ENCODE measurements at places on chromosomes 2 and 18.

- DNase-seq, result no peak
Measured at GRCh38 chr18:32095192-32095899, 3.7 kb downstream of the RNF138 start.

DNA sequence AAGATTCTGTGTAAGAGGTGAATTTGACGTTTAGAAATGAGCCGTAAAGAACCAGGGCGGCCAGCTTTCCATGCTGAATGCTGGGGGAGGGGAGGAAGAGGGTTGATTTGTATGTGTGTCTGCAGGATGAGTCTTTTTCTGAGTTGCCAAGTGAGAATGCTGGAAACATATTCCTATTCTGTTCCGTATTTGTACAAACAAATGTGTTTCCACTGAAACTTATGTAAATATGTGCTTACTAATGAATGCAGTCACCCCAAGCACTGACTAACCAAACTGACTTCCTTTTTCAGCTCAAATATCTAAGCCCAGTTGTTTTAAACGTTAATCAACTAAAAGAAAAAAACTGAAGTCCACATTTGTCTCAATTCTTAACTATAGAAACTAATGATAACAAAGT, 74.9 kb upstream of the APCDD1 start:
- no peak for DNase-seq

- no peak for DNase-seq
Measured at GRCh38 chr2:64391424-64391823, 62.5 kb upstream of the LGALSL start.

DNA sequence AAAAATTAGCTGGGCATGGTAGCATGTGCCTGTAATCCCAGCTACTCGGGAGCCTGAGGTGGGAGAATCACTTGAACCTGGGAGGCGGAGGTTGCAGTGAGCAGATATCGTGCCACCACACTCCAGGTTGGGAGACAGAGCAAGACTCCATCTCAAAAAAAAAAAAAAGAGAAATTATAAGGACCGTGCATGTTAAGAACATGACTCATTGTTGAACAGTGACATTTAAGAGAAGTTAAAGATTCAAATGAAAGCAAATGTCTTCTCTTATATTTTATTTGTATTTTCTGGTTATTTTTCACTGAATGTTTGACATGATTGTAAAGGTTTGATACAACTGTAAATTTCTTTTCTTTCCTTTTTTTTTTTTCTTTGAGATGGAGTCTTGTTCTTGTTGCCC, 69.6 kb downstream of the APLF start:
- no peak for DNase-seq

DNA sequence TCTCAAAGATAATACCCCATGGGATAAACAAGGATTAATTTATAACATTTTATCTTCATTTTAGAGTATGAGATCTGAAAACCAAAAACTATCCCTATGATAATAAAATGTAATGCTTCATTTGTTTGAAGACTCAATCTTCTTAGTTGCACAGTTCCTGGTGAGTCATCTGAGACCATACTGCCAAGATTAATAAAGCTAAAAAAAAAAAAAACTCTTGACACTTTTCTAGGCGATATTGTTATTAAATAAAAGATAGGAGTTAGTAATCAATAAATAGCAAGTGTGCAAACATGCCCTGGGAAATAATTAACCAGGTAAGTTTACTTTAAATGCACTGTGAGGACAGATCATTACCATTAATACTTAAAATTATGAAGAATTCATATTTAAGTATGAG, 83.9 kb downstream of the RPE start:
- no peak for DNase-seq

GRCh38 chr18:24514439-24514838, 54.0 kb downstream of the HRH4 start:
- DNase-seq, result no peak

DNA sequence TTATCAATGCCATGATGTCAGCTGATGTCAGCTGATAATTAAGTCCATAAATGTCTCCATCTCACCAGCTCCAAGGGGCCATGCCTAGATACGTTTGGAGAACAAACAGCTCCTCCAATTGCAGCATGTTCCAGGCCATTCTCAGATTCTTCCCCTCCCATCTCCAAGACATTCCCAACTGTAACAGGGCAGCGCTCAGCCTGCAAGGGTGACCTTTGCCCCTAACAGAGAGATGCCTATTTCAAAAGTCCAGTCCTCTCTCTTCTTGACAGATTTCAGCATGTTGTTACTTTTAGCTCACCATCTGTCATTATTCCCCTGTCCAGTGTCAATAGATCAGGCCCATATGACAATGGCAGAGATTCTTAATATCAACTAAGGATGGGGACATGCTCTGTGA, 9.9 kb downstream of the PSD4 start:
- DNase-seq, result no peak

DNA sequence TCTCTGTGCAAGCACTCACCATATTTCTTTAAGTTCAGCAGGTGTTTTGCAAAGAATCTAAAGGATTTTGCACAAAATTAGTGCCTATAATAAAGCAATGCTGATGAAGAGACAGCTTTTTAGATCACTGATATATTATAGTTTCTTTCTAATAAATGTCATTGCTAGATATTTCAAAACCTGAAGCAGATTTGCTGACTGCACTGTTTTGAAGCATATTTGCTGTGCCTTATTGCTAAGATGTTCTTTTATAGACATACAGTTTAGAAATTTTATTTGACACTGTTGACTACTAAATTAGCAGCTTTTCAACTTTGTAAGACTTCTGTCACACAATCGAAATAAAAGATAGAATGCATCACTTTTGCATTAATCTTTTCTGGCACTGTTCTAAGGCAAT, 620.9 kb upstream of the CELF4 start:
- DNase-seq, result no peak

DNA sequence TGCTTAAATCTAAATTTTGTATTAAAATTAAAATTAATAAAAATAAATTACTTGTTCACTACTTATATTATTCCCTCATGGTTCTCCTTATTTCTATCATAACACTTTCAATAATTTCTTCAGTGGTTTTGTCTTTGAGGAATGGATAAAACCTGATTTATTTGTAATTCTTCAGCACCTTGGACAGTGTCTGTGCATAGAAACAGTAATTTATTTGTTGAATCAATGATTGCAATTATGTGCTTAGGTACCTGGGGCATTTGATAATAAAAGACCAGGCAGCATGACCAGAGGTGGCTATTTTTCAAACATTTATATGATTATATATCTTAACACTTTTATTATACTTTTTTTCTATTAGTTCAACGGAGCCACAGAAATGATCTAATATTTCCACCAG, 1062.7 kb downstream of the DSC3 start:
- no peak for DNase-seq

DNA sequence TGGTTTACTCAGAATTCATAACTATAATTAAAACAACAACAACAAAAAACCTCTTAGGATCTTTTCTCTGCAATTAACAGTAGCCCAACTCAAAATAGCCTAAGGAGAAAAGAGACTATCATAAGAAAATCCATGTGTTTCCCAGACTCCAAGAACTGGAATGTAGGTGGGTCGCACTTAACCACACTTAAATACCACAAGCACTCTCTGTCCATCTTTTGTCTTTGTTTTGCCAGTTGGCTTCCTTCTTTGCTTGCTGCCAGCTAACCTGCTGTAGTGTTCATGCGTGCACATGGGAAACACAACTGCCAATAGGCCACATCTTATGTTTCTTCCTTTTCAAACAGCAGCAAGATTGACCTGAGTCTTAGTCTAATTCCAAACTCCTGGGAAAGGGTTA, 24.1 kb upstream of the ACVR1 start:
- DNase-seq, result no peak

DNA sequence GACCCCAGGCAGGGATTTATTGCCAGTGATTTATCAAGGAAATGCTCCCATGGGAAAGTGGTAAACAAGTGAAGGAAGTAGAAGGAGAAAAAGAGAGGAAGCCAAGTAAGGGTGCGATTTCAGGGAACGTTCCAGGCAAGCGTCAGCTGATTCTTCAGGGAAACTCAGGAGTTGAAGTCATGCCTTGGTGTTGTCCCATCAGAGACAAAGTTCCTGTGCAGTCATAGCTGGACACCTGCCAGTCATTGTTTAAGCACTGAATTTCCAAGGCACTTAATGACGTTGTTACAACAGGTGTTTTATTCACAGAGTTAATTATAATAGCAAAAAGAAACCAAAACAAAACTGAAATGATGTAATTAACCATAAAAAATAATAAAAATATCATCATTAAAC, 381.8 kb upstream of the CRIM1 start:
- DNase-seq, result no peak

- DNase-seq, result no peak
Measured at GRCh38 chr2:146506851-146507250, 1338.0 kb upstream of the ACVR2A start.

DNA sequence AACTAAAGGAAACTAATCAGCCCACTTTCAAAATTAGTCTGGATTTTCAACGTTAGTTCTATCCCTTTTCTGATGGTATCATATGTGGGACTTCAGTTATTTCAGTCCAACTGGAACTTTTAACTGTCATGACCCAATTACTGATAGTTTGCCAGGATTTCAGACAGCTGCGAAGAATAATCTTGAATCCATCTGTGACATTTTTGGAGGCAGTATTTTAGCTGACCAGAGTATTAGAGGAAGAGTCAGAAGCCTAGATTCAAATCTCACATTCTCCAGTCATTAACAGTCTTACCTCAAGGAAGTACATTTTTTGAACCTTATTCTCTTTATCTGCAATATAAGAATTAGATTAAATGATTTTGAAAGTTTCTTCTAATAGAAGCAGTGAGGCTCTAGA, 81.3 kb downstream of the PTRHD1 start:
- DNase-seq, result no peak

DNA sequence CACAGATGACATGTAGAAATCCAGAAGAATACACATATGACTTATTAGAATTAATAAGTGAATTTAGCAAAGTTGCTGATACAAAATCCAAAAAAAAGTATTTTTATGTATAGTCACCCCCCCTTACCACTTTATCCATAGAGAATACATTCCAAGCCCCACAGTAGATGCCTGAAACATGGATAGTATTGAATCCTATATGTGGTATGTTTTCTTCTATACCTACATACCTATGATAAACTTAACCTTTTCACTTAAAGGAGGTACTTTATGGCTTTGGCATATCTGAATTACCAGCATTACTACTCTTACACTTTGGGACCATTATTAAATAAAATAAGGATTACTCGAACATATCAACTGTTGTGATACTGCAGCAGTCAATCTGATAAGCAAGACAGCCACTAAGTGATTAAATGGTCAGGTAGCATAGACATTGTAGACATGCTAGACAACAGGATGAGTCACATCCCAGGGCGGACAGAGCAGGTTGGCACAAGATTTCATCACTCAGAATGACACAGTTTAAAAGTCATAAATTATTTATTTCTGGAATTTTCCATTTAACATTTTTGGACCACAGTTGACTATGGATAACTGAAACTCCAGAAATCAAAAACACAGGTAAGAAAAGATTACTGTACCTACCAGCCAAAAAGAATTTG, 208.2 kb upstream of the CHAC2 start:
- DNase-seq, result no peak

- DNase-seq, result peak; percentile 64
Measured at GRCh38 chr2:25664183-25664964, 9.0 kb downstream of the DTNB start.

DNA sequence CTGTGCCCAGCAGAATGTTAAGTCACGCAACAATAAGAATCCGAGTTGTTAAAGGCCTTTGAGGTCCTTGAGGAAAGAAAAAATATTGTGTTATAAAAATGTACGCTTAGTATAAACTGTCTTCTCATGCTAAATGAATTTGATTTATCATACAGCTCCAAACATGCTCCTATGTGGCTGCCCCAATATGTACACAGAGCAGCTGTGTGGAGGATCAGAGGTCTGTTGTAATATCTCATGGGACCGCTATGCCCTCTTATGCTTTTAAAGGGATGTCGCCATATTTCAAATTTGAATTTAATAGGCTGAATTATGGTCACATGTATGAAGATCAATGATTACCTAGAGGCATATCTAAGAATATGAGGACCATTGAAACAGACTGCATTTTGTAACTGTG, 90.2 kb downstream of the SLC5A7 start:
- no peak for DNase-seq

DNA sequence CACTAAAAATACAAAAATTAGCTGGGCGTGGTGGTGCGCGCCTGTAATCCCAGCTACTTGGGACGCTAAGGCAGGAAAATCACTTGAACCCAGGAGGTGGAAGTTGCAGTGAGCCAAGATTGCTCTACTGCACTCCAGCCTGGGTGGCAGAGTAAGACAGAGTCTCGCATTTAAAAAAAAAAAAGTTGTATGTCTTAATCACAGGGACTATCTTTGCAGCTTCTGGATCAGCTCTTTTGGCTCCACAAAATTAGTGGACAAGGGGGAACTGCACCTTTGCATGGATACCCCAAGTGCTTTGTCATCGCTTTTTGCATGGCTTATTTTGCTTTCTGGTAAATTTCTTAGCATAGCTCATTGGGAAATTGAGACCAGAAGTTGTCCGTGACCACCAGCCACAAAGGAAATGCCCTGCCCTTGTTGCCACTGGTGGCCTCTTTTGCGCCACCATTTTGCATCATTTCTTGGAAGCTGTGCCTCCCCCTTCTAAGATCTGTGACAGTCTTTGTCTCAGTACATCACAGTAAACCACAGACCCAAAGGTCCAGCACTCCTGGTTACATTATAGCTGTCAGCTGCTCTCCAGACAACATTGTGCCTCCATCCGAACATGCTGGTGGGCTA, 43.9 kb upstream of the PCBP1 start:
- DNase-seq, result no peak

- no peak for DNase-seq
Measured at GRCh38 chr2:211175956-211176355, 619.6 kb downstream of the CPS1 start.

DNA sequence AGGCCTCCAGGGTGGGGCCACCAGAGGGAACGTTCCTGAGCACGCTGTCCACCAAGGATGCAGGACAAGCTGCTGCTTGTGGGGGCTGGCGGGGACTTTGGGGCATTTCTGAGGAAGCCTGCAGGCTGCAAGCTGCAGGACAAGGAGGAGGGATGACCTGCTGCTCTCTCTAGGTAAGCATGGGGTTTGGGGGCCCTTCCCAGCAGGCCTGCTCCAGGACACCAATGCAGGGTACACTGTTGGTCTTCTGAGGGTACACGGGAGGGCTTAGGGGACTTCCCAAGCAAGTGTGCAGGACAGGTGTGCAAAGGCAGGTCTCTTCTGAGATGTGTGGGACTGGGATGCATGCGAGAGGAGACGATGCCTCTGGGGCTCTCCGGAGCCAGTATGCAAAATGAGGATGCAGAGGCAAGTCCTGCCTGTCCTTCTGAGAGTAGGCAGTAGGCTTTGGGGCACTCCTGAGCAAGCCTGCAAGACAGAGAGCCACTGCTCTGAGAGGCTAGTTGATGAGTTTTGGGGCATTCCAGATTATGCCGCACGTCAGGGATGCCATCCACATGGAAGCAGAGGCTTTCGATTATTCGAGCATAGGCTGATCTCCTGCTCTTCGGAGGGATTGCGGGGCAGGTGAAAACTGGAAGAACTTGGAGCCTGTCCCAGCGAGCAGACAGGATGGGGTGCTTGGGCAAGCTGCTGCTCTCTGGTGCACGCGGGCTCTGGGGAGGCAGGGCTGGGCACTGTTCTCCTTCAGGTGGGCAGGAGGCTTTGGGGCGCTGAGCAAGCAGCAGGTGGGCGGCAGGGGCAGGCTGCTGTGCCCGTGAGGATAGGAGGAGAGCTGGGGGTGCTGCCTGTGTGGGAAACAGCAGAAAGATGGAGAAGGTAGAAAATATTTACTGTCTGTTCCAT, 44.6 kb downstream of the CNGA3 start:
- no peak for DNase-seq

Measured in colonic mucosa (tissue), 4 donors.